ENCODE measurements at places on chromosomes 11 and 22.
A peak's percentile ranks its signal among the peaks of the same experiment; 100 is the strongest.

DNA sequence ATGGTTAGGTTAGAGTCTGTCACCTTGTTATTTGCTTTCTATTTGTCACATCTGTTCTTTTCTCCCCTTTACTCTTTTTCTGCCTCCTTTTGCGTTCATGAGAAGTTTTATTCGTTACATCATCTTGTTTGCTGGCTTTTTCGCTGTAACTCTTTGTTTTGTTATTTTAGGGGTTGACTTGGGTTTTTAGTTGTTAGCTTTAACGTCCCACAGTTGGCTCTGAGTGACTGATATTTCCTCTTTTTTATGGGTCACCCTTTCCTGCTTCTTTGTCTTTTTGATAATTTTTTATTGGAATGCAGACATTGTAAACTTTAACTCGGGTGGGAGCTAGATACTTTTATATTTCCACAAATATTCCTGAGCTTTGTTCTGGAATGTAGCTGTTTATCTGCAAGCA, 13.3 kb upstream of the TNNT3 start:
- ATAC-seq = no peak

GRCh38 chr11:14914536-14914935, 22.5 kb upstream of the CYP2R1 start:
- no peak for ATAC-seq

DNA sequence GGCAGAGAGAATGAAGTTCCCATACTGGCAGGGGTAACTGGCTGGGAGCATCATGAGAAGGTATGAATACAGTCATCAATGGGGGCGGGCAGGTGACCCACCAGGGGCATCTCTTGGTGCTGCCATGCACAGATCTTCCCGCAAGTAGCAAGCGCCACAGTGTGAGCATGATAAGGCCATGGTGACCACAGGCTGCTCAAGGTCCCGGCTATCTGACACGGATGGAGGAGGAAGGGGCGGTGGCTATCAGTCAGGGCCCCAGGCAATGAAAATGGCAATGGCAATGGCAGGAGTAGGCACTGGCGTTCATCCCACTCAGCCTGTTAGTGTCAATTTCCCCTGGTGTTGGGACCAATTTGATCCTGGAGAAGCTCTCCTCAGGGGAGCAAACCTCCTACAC, 21.6 kb downstream of the ASCL2 start:
- ATAC-seq = no peak

- no peak for ATAC-seq
Observed at GRCh38 chr11:79040348-79040747, 400.5 kb downstream of the TENM4 start.

DNA sequence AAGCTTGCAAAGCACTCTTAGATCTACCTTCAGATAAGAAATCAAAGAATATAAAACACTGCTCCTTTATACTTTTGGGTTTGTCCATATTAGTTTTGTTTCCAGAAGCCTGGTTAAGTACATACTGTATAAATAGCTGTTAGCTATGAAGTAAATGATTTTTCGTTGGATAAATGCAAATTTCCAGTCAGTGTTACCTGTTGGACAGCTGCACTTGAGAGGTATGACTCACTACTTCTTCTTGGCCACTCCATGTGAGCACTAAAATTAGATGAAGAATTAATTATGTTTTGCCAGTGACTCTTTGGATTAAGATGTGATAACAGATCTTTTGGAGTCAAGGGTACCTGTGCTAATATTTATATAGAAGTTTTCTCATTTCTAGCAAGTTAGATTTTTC, 9.5 kb upstream of the TSG101 start:
- no peak for ATAC-seq

DNA sequence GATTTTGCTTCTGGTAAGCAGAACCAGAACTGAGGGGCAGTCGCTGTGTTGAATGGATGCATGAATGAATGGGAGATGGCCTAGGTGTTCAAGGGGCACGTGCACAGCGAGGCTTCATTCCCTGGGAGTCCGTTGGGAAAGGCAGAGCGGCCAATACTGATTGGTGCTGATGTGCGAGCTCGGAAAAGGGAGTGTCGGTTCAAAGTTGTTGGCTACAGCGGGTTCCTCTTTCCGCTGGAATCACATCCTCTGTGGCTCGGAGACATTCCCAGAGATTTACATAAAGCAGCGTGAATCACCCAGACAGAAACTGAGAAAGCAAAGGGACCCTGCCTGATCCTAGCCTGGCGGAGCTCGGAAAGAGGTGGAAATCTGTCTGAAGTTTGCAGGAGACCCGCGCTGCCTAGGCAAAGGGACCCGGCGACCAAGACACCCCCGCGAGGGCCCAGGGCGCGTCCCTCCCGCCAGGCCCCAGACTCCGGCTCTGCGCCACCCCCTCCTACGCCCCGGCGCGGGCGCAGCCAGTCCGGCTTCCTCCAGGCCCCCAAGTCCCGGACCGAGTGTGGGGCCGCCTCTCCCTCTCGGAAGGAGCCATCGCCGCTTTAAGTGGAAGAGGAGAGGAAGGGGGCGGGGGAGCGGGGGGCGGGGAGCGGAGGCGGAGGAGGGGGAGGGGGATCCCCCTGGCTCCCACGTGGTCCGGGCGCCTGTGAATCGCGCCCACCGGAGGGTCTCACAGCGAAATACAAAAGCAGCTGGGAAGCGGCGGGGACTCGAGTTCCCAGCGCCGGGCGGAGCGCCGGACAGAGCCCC, at the start of gene FJX1:
TSS of gene FJX1 (plus strand) at position 774 of the 810 bp plus-strand sequence. CDS start 177 bp downstream, outside the sequence.
- ATAC-seq = peak; percentile 68

DNA sequence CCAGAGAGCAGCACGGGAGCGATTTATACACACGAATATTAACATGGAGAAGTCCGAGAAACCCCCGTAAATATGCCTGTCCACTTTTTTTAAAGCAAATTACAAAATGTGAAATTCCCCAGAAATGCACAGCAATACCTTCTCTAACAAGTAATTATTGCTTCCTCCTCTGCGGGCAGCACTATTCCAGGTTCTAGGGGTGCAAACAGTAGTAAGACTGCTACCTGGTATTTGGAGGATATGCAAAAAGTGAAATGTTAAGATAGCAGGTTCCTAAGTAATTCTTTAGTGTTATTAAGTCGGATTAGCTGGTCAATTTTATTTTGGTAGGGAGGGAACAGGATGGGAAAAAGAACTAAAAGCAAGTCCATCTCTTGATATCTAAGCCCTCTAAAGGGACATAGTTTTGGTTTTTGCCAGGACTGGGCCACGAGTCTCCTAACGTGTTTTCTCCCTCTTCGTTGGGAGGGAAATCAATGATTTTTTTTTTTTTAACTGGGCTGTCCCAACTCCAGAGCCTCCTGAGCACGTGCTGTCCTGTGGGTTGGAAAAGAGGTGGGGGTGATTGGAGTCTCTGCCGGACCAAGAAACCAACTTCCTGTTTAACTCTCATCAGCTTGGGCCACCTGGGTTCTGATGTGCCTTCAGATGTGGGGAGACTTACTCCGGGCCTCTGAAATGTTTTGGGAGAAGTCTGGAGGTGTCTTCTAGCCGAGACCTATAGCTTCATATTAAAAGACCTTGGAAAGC, 1.7 kb upstream of the XBP1 start:
- no peak for ATAC-seq

GRCh38 chr11:17575431-17576425, 28.7 kb downstream of the OTOG start:
- ATAC-seq = no peak

DNA sequence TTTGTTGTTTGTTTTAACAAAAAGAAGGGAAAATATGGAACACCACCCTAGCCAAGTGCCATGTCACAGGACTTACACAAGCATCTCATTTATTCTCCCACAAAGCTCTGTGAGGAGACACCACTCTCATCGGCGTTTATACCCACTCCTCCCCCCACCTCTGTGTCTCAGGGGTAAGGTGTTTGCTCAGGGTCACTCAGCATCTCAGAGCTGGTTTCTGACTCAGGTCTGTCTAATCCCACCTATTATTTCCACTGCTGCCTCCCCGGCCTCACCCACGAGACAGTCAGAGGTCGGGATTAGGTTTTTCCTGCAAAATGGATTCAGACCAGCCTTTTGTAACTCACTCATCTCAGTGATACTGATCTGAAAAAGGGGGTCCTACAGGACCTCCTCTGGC, 786.0 kb downstream of the OPCML start:
- ATAC-seq = no peak

GRCh38 chr11:65576867-65577755, 1.3 kb downstream of the EHBP1L1 start:
- peak; percentile 71 for ATAC-seq

- ATAC-seq = no peak
Observed at GRCh38 chr22:48938741-48939140, 888.9 kb downstream of the BRD1 start.

- peak; percentile 84 for ATAC-seq
Observed at GRCh38 chr22:38569972-38570778, at the start of gene DMC1. TSS of gene DMC1 (minus strand) at chr22:38570183. CDS start at chr22:38568256, 1,927 bp downstream.

- no peak for ATAC-seq
Observed at GRCh38 chr11:131744847-131745246, 374.4 kb downstream of the NTM start.

DNA sequence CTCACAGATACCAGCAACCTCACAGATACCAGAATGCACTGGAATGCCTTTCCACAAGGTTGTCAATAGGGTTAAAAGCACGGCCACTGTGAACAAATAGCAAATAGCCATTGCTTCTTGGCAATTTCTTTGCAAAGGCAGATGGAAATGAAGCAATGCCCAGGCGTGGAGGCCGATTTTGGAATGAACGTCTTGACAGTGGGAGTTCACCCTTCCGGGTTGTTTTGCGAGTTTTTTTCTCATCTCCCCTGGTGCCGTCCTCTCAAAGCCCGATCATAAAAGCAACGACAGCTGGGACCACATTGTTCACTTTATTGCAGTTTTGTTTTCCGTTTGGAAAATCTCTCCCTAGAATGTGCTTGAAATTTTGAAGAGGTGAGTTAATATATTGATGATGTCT, 38.0 kb upstream of the CD82 start:
- no peak for ATAC-seq

GRCh38 chr11:112212290-112212689, 13.9 kb upstream of the PTS start:
- no peak for ATAC-seq

- ATAC-seq = no peak
Observed at GRCh38 chr11:126523441-126524205, 168.1 kb downstream of the ST3GAL4 start.

DNA sequence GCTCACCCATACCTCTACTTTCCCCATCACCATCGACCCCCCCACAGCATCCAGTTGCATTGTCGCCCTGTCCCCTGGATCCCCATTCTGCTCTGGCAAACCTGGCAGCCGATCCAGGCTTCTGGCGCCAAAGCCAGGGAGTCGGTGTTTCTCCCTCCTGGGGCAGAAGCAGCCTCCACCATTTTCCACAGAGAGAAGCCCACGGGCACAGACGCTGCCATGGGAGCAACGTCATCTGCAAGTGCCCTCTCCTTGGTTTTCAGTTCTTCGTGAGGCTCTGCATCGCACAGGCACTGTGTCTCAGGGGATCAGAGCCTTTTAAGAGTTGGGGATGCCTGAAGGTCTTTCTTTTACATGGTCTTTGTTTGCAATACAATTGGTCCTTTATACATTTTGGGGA, 2.3 kb downstream of the YPEL4 start:
- ATAC-seq = no peak

DNA sequence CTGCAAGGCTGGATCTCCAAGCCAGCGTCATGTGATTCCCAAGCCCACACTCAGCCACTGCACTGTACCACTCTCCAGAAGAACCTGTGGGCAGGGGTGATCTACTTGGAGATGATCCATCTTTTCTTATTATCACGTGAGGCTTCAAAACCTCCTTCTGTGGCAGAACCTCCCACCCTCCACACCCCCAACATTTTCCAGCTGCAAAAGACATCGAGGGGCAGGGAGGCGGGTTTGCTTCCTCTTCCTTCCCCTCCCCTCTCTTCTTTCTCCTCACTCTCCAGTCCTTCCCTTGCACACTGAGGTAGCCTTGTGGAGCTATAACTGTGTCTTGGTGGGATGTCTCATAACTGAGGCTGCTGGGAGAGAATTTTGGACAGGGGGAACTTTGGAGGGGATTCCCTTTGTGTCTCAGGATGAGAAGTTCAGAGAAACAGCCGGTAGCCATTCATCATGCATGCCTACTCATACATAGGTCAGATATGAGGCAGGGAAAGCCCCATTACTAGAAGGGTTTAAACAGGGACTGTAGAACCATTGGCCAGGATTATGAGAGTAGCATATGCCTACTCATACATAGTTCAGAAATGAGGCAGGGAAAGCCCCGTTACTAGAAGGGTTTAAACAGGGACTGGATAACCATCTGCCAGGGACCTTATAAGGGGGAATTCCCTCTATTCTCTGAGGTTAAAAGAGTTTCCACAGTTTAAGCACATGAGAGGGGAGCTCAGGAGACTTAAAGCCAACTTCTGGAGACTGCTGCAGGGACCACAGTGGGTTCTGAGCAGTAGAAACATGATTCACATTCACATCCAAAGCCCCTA, 420.7 kb upstream of the CADM1 start:
- no peak for ATAC-seq

DNA sequence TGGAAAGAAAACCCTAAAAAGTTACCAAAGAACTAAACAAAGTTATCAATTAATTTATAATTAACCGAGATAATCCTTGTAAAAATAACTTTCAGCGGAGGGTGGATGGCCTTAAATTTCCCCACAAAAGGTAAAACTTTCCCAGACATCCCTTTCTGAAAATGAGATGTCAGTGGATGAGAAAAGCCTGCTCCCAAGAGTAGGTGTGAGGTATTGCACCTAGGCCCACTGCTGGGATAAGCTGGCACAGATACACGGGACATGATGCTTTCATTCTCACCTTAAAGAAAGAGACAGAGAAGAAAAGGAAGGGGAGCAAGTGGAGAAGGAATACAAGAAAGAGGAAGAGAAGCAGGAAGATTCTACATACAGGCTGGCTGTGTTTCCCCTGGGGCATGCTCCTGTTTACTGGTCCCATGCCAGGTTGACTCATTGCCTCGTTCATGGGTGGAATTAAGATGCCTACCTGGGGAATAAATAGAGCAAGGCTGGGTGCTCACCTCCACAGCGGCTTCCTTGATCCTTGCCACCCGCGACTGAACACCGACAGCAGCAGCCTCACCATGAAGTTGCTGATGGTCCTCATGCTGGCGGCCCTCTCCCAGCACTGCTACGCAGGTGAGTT, at the start of gene SCGB2A2:
TSS of gene SCGB2A2 (plus strand) at position 505 of the 625 bp plus-strand sequence. CDS start at position 564, 59 bp downstream.
- ATAC-seq = no peak

DNA sequence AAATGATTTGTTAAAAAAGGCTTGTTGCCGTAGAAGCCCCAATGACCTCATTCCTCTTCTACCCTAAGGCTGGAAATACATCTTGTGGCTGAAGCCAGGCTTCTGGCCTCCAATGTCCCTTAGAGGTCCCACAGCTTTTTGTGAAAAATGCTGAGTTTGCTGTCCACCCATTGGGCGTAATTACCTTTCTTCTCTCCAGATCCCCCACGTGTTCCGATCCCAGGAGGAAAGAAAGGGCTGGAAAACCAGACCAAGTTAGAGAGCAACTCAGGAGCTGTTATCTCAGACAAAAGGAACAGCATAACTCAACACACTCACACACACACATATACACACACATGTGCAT, 154.2 kb downstream of the MIAT start:
- ATAC-seq = no peak

Measured in SK-N-SH treated with all-trans-retinoic acid at 6 μM for 48 hours (cell line).